HuH-7.5 (cell line): ENCODE measurements at places on chromosomes 3 and 15.

GRCh38 chr3:48194446-48195071 is 6.3 kb upstream of the CDC25A start:
- DNase-seq = peak; percentile 84

- DNase-seq = peak; percentile 31
Measured at GRCh38 chr3:17258823-17259436, 374.2 kb downstream of the PLCL2 start.

GRCh38 chr3:134052370-134052769 is 22.6 kb upstream of the SLCO2A1 start:
- DNase-seq = no peak

GRCh38 chr15:63022663-63023062 is 19.9 kb upstream of the TPM1 start:
- DNase-seq = no peak

DNA sequence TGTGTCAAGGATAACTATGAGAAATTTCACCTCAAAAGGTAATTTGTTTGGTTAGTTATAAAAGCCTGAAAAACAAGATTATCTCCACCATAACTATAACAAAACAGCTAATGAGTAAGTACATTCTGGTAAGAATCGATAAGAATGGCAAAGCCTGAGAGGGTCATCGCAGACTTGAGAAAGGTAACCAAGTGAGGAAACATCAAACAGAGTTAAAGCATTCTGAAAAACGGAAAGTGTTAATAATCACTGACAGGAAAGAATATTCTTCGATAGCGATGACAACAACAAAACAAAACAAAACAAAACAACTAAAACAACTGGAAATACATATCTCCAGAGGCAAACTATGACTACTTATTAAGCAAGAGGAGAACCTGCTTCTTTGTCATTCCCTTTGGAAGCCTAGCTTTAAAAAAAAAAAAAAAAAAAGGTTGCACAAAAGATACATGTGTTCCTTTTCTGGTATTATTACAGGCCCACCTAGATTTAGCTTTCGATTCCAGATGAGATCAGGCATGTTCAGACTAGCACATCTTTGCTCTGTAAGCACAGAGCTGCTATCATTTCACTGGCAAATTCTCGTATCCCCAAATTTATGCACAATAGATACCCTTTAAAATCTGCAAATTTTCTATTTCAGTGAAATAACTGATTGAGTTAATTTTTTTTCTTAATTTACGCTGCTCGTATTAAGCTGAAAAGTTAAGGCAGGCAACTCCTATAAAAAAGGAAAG is 155.6 kb downstream of the TIGIT start:
- DNase-seq = no peak
